ENCODE measurements at places on chromosomes 5 and 9.

DNA sequence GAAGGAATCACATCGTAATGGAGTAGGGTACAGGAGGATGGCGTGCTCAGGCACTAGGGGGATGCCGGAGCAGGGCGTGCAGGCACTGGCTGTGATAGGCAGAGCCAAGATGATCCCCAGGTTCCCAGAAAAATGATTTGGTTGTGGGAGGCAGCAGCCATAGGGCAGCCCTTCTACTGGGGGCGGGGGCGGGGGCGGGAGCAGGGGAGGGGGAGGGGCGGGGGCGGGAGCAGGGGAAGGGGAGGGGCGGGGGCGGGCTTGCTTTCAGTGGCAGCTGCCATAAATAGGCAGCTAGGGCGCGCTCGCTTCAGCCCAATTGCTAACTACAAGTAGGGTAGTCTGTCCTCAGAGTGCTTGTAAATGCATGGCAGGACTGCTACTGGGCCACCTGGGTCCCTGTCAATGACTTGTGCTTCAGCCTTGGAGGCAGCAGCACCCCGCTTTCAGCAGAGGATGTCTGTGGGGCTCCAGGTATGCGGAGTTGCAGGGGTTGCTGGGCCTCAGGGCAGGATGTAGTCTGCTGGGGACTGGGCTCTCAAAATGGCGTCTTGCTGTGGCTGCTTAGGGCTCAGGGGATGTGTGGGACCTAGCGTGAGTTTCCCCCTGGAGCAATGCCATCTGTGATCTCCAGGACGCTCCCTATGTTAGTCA, 354.3 kb downstream of the RAB3C start:
- DNase-seq = no peak

DNA sequence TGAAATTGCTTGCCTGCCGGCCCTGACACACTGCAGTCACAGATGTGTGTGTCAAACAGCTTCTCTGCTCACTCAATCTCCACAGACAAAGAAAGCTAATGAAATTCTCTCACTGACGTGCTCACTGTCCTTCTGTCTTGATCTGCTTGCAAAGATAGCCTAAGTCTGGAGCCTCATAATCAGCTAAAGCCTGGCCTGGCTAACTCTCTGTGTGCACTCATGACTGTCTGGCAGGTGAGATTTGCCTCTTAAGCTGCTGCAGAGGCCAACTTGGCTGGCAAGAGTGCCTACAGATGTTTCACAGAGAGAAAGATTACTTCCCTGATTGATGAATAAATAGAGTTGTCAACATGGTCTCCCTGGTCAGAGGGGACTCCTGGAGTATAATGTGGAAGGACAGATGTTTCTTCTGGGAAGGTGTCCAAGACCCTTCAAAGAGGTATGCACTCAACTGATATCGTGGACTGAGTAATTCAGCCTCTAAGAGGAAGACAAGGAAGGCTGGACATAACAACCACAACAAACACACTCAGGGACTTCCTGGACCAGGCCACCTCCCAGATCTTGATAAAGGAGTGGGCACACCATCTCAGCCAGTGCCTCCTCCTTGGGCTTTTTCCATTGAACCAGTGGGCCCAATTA, 362.0 kb downstream of the SPOCK1 start:
- DNase-seq = peak; percentile 31

GRCh38 chr9:131370638-131371037, 23.2 kb upstream of the PRRC2B start:
- no peak for DNase-seq

GRCh38 chr5:90982576-90982975, 400.5 kb downstream of the ARRDC3 start:
- DNase-seq = peak; percentile 19

DNA sequence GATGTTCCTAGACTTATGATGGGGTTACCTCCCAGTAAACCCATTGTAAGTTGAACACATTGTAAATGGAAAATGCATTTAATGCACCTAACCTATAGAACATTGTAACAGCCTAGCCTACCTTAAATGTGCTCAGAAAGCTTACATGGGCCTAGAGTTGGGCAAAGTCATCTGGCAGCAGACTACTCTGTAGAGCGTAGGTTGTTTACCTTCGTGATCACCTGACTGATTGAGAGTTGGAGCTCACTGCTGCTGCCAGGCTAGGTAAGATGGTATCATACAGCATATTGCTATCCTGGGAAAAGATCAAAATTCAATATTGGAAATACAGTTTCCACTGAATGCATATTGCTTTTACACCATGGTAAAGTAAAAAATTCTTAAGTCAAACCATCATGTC, 95.4 kb downstream of the HTR4 start:
- no peak for DNase-seq

DNA sequence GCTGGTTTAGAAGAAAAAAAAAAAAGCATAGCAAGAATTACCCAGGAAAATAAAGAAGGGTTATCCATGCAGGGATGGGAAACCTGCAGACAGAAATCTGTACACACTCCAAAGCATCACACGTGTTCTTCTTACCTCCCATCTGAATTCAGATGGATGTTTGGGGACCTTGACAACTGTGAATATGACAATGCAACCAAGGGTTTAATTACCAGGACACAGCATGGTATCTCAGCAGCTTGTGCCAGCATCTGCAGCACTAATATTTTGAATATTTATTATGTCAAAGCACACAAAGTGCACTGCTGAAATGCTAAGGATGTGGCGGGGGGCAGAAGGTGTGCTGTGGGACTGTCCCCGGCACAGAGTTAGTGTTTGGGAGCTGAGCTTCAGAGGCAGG, 47.9 kb downstream of the SLIT3 start:
- DNase-seq = no peak

GRCh38 chr5:63085561-63085960, 506.9 kb downstream of the LRRC70 start:
- DNase-seq = no peak

DNA sequence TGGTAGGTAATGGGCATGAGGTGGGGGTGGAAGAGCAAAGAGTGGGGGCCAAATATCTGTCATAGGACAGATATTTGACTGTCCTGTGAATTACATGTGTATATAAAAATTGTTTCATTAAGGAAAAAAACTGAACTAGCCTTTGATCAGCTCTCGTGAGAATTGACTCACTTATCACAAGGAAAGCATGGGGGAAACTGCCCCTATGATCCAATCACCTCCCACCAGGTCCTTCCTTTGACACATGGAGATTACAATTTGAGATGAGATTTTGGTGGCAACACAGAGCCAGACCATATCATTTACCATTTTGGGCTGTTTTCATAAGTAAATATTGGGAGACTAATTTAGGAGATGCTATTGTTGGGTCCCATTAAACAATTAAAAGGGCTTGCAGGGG, 63.2 kb upstream of the FYB1 start:
- DNase-seq = no peak

DNA sequence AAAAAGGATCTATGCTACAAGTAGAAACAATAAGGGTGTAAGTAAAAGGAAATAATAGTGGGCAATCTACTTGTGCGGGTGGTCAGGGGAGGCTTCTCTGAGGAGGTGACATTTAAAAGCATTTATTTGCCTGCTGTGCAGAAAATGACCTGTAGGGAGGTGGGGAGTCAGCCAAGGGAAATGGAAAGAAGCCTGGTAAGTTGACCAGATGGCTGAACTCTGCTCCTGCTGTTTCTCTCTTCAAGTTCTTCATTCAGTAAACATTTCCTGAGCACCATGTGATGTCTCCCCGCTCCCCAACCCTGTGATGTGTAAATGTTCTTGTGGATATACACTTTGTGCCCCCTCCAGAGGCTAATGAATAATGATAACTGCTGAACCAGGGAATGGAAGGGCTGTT, 9.9 kb upstream of the SPIN1 start:
- DNase-seq = no peak

DNA sequence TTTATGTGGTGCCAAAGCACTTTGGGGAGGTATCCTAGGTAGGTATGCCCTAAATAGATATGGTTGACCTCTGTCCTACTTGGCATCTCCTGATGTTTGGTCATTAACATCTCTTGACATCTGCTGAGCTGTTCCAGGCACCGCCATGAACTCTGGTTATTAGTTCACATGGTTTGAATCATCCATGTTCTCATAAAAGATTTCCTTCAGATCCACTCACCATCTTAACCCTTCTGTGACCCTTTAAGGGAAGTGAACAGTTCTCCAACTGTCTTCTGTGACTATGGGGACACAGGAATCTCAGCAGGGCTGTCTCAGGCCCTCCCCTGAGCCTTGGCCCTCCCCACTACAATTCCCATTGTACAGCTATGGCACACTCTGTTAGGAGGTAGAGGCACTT, 167.7 kb downstream of the CDH6 start:
- DNase-seq = peak; percentile 71

DNA sequence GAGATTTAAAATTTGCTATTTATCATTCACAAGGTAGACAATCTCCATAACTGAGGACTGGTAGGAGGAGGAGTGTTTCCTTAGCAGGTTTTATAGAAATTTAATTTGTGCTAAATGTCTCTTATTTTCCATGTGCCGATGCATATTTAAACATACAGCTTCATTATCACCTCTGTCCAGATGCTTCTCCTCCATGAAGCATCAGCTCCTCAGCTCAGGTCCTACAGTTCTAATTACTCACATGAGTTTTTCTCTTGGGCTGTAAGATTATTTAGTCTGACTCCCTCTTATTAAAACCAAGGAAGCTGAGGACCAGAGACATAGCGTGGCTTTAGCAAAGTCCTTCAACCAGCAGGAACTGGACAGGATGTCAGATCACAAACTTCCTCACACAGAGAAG, 300.2 kb upstream of the PANK3 start:
- no peak for DNase-seq

- DNase-seq = no peak
Measured at GRCh38 chr5:133688391-133688790, 76.0 kb upstream of the FSTL4 start.

- no peak for DNase-seq
Measured at GRCh38 chr5:176543428-176544182, 5.5 kb upstream of the CDHR2 start.

- peak; percentile 56 for DNase-seq
Measured at GRCh38 chr5:62315376-62316175, 9.6 kb downstream of the KIF2A start.

GRCh38 chr5:34547300-34548085, 108.6 kb upstream of the RAI14 start:
- no peak for DNase-seq

All from fibroblast of upper back skin (primary cell).